ENCODE measurements at places on chromosomes 3 and 15.
A peak's percentile ranks its signal among the peaks of the same experiment; 100 is the strongest.

DNA sequence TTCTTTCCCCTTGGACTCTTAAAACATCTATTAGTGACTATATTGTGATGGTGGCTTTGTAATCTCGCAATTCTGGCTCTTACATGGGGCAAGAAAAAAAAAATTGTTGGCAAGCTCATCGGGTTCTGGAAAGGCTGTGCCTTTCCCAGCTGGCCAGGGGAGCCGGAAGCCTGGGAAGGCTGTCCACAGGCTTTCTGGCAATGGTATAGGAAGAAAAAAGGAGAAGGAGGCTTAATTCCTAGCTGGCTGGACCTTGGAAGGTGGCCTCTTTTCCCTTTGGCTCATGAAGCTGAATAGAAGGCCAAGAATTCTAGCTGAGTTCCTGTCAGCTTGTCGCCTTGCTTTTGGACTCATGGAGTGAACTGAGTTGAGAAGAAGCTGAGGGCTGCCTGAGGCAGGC is 243.5 kb upstream of the SEMA6D start:
- DNase-seq: no peak

- DNase-seq: no peak
Observed at GRCh38 chr3:157087780-157088600, 72.0 kb downstream of the CCNL1 start.

DNA sequence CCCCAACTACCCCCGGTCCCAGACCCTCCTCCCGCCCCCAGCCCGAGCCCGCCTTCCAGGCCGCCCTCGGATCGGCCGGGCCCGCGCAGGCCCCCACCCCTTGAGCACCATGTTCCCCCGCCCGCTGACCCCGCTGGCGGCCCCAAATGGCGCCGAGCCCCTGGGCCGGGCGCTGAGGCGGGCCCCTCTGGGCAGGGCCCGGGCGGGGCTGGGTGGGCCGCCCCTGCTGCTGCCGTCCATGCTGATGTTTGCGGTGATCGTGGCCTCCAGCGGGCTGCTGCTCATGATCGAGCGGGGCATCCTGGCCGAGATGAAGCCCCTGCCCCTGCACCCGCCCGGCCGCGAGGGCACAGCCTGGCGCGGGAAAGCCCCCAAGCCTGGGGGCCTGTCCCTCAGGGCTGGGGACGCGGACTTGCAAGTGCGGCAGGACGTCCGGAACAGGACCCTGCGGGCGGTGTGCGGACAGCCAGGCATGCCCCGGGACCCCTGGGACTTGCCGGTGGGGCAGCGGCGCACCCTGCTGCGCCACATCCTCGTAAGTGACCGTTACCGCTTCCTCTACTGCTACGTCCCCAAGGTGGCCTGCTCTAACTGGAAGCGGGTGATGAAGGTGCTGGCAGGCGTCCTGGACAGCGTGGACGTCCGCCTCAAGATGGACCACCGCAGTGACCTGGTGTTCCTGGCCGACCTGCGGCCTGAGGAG is 472 bp downstream of the CHST14 start:
- DNase-seq: peak; percentile 41

GRCh38 chr15:39448409-39448808 is 132.5 kb upstream of the THBS1 start:
- DNase-seq: no peak

- DNase-seq: no peak
Observed at GRCh38 chr15:80636675-80637074, 58.4 kb upstream of the ABHD17C start.

GRCh38 chr3:52090933-52091468 is 34.6 kb upstream of the DUSP7 start:
- no peak for DNase-seq

DNA sequence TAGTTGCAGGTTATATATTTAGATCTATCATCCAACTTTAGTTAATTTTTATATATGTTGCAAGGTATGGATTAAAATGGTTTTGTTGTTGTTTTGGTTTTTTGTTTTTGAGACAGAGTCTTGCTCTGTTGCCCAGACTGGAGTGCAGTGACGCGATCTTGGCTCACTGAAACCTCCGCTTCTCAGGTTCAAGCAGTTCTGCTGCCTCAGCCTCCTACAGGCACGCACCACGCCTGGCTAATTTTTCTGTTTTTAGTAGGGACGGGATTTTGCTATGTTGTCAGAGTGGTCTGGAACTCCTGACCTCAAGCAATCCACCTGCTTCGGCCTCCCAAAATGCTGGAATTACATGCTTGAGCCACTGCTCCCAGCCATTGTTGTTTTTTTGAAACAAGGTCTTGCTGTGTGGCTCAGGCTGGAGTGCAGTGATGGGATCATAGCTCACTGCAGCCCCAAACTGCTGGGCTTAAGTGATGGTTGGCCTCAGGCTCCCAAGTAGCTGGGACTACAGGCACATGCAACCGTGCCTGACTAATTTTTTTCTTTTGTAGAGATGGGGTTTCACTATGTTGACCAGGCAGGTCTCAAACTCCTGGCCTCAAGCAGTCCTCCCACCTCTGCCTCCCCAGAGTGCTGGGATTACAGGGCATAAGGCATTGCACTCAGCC is 92.0 kb downstream of the ZNF609 start:
- no peak for DNase-seq

GRCh38 chr3:166688665-166689064 is 691.4 kb downstream of the ZBBX start:
- DNase-seq: no peak

DNA sequence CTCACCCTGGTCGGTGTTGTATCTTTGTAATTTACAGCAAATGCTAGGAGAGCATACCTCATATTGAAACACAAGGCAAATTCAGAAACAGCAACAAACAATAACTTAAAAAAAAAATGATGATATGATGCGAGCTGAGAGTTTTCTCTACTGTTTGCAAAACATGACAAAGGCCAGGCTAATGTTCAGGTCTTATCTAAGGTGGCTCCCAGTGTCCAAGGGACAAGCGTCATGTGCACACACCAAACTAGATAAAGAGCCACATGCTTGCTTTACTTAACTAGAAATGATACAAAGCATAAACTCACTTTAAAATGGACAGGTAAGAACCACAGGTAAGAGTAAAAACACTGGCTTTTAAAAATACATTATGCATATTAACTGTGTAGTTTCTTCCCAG is 375.9 kb downstream of the FOXP1 start:
- no peak for DNase-seq

GRCh38 chr15:94542391-94542790 is 311.0 kb downstream of the MCTP2 start:
- DNase-seq: no peak

- no peak for DNase-seq
Observed at GRCh38 chr3:150142936-150143335, 172.2 kb upstream of the PFN2 start.

GRCh38 chr3:88147261-88147660 is 2.5 kb upstream of the C3orf38 start:
- DNase-seq: no peak

DNA sequence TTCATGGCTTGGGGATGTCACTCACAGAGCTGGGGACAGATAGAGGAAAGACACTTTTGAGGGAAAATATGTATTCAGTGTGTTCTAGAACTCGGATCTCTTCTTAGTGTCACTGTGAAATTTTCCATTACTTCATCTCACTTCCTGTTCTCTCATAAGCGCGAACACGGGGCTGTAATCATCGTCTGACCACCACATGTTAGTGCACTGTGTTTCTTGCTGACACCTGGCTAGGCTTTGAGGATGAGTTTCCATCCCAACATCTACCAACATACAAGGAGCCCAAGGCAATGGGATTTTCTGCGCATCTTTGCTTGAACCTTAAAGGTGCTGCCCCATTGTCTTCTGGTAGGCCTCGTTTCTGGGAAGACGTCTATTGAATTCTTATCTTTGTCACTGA is 84.0 kb downstream of the LIPC start:
- DNase-seq: no peak

DNA sequence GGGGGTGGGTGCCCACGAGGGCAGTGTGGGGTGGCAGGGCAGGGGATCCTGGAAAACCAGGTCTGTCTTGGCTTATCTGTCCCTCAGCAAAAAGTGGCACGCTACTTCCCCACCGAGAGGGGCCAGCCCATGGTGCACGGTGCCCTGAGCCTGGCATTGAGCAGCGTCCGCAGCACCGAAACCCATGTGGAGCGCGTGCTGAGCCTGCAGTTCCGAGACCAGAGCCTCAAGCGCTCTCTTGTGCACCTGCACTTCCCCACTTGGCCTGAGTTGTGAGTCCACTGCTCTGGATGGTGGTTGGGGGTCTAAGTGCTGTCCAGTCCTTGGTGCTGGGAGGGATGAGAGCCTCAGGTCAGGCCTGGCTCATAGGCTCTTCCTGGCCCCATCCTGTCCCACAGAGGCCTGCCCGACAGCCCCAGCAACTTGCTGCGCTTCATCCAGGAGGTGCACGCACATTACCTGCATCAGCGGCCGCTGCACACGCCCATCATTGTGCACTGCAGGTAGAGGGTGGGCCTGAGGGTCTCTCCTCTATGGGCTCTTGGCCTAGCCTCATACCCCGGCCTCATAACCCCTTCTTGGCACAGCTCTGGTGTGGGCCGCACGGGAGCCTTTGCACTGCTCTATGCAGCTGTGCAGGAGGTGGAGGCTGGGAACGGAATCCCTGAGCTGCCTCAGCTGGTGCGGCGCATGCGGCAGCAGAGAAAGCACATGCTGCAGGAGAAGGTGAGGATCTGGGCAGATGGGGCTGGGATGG is 31.1 kb downstream of the PTPN23 start:
- DNase-seq: no peak

GRCh38 chr3:101542957-101543356 is 18.7 kb upstream of the TRMT10C start:
- DNase-seq: no peak

- no peak for DNase-seq
Observed at GRCh38 chr3:14890476-14890875, 56.9 kb upstream of the NR2C2 start.

DNA sequence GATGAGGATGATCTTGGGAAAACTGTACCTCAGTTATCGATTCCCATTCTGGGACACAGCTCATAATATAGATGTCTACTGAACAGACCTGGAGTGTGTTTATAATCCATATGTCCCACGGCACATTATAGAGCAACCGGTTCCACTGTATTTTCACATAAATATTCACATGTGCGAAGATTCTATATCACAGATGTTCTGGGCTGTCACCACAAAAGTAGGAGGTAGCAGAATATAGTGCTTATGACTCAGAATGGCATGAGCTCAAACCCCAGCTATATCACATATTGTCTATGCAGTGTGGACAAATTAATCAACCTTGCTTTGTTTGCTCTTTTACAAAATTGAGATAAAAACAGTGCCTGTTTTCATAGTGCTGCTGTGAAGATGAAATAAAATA is 640.3 kb upstream of the ADAMTS9 start:
- DNase-seq: no peak

DNA sequence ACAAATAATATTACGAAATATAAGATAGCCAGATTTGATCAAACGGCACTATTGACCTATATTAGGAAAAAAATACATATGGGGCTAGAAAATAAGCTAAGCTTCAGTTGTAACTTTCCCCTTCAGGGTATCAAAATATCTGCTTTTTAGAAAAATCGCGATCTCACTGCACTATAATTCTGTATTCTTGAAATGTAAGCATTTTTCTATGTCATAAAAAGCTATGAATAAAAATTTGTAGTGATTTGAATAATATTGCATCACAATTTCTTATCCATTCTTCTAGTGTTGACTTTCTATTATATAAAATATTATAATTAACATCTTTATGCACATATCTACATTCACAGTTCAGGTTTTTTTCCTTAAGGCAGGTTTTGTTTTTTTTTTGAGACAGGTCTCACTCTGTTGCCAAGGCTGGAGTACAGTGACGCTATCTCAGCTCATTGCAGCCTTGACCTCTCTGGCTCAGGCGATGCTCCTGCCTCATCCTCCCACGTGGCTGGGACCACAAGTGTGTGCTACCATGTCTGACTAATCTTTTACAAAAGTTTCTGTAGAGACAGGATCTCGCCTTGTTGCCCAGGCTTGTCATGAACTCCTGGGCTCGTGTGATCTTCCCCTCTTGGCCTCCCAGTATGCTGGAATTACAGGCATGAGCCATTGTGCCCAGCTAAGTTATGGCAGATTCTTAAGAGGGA is 21.6 kb downstream of the EMC4 start:
- no peak for DNase-seq

DNA sequence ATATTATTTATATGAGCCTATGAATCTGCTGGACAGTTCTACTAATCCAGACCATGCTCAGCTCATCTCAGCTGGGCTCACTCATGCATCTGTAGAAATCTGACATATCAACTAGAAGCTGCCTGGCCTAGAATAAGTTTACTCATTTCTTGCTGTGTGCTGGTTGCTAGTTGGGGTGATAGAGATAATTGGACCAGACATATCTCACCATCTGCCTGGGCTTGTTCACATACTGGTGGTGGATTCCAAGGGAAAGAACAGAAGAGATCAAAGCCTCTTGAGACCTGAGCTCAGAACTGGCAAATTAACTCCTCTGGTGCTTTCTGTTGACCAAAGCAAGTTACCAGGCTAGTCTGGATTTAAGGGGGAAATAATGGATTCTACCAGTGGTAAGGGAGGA is 109.1 kb downstream of the NSUN3 start:
- DNase-seq: no peak

DNA sequence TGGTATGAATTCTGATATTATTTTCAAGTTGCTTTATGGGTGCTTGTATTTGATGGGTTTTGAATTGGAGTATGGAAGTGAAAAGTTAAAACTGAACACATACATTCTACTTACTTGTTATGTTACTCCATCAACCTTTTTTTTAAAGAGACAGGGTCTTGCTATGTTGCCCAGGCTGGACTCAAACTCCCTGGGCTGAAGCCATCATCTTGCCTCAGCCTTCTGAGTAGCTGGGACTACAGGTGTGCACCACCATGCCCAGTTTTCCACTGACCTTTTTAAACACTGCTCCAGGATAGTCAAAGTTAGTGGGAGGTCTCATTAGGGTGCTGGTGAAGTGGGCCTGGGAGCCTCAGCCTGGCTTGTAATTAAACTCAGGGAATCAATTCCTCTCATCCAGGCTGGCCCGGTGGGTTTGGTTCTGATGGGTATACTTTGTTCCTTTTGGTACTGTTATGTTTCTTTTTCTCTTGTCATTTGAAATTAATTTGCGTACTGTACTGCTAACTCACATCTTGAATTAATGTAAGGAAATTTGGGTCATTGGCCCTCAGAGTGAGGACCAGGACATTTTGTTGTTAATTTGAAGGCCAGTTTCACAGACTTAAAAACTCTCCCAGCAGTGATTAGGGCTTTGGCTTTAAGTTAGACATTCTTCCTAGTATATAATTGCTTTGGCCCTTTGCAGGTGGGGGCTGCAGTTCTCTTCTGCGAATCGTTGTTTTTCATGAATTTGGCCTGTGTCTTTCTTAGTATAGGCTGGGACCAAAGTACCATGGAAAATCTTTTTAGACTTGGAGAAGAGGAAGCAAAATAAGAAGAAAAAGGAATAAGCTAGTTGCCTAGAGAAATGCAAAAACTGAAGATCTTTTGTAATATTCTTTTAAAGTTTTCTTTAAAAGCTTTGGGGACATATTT is 66.9 kb downstream of the FNDC3B start:
- DNase-seq: no peak

GRCh38 chr15:24898715-24899272 is 56.0 kb upstream of the SNRPN start:
- DNase-seq: no peak

- DNase-seq: no peak
Observed at GRCh38 chr3:43496740-43497375, 125.0 kb downstream of the ANO10 start.

GRCh38 chr3:142973217-142974009 is 9.9 kb upstream of the PAQR9 start:
- DNase-seq: no peak
